ENCODE measurements at places on chromosomes 1 and 21. TPM values are rescaled to one million over a fixed set of nuclear protein-coding genes. Genes with fewer than 3 reads are reported as not detected.

DNA sequence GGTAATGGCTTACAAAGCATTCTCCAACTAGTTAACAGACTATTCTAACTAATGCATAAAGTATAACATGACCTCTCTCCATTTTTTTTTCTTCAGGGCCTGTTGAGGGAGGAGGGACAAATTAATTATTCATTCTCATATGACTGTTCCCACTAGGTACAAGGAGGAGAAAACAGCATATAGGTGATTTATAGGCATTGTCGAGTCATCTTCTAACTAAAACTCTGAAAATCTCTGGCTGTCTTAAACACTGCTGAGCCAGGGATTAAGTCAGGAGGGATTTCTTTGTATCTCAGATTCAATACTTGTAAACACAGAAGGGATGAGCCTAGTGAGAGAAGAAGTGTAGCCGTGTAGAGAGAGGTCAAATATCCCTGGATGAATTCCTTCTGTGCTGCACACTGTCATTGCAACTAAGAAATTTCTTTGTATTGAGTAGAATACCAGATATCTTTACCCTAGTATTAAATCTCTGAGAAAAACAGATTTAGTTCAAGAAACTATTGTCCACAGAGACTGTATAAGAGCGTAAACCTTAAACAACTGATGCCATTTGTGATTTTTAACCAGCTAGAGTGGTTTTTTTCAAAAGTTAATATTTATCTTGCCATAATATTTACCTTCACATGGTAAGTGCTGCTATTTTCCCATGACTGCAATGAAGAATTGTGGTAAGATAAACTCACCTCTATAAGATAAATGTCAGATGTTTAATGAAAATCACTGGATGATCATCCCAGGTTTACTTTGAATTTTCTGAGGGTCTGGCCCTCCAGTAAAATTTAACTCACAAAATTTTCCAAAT is 465.3 kb downstream of the RWDD3 start:
- DNase-seq = no peak

DNA sequence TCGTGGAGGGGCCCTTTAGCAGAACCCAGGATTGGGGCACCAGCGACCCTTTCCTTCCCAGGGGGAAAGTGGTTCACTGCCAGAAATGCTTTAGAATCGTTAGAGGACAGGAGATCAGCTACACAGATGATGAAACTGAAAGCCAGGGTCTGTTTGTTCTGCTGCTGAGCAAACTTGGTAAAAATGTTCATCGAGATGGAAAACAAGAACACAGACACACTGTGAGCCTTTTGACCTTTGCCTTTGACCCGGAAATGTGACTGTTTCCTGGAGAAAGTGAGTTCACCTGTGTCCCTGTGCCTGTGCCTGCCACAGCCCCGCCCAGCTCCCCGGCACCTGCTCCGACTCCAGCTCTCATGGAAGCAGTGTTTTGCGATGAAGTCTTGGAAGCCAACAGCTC is 234.3 kb downstream of the CAMTA1 start:
- no peak for DNase-seq

DNA sequence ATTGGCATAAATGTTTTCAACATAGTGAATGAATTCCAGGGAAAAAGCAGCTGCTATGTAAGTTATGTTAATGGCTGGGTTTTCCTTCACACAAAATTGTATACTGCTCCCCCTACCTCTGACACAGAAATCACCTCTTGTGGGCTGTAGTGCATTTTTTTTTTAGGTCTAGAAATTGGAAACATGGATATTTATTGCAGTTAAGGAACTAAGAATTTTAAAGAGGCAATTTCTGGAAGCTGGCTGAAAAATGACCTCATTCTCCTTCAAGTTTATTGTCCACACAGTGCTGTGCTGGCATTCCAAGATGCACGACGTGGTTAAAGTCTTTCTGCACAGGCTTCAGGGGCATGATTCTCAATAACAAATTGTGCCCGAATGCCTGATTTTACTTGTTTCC is 1424.2 kb downstream of the MRPL39 start:
- no peak for DNase-seq

- no peak for DNase-seq
These were observed 189.5 kb downstream of the KCNT2 start for GRCh38 chr1:196418772-196419171.

LDLRAD1 gene
- not detected for total RNA-seq

ELAVL4 gene
- not detected for total RNA-seq
